ENCODE measurements at places on chromosomes 1 and 21.

DNA sequence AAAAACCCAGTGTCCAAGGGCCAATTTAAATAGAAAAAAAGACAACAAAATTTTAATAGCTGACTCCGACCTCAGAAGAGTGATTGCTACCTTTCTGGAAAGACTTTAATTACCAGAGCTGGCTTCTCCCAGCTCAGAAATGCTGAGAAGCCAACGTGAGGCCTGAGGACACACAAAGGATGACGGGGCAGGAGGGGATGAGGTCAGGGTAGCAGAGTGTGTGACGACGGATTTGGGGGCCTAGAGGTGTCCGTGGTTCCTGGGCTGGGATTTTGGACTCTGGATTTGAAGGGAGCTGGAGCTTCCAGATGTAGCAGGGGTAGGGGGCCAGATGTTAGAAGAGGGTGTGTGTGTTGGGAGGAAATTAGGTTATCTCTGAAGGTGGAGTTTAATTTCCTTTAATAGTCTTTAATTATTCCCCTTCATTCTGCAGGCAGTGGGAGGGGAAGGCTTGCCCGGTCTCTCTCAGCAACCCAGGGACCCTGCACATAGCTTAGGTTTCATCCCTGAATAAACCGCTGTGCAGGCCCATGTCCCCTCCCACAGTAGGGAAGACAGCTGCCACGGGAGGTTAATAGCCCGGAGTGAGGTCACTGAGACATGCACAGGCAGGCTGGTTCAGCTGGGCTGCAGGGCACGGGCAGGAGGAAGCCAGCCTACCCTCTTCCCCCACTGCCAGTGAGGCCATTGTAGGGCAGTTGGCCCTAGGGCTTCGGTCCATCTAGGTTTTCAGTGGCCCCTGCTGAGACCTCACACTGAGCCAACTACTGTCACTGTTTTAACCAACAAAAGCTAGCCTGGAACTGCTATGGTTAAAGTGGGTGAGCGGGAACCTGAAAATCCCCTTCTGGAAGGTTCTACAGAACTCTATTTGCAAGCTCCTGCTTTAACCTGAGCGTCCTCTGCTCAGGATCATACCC is 3.8 kb upstream of the PADI3 start:
- DNase-seq: no peak

- DNase-seq: no peak
Observed at GRCh38 chr21:40373761-40374160, 473.2 kb downstream of the DSCAM start.

GRCh38 chr1:241045659-241046058 is 311.3 kb downstream of the RGS7 start:
- no peak for DNase-seq

GRCh38 chr1:185603158-185603557 is 131.0 kb upstream of the HMCN1 start:
- no peak for DNase-seq

- no peak for DNase-seq
Observed at GRCh38 chr1:88961647-88962275, 30.7 kb downstream of the KYAT3 start.

DNA sequence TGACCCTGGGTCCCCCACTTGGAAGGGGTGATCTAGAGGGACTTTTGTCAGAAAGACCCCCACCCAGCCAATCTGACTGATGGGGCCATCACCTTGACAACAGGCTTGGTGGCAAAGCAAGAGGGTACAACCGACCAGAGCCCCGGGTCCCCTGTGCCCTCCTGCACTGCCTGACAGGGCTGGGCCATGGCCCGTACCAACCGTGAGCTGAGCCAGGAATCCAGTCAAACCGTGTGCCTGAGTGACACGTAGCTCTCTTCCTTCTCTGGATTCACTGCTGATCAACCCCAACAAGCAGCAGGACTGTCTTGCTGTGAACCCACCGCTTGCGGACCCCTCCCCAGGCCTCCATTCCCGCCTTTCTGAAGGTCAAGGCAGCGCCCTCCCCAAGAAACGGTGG is 27.0 kb downstream of the PDE9A start:
- no peak for DNase-seq

DNA sequence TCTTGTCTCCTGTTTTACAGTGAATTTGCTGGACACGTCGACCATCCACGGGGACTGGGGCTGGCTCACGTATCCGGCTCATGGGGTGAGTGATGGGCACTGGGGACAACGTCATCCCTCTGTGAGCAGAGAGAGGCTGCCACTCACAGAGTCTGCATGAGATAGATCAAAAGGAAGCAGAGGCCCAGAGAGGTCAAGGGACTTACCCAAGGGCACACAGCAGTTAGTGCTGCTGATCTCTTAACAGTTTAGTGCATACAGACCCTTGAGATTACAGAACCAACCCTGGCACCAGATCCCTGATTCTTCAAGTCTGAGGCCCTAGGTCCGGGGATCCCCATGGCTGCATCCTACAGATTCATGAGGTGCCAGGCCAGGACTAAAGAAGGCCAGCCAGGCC is 6.0 kb downstream of the EPHA8 start:
- DNase-seq: no peak

GRCh38 chr1:25562928-25563283 is 19.5 kb downstream of the LDLRAP1 start:
- no peak for DNase-seq

GRCh38 chr1:210373878-210374599 is 45.3 kb downstream of the HHAT start:
- DNase-seq: peak; percentile 79

DNA sequence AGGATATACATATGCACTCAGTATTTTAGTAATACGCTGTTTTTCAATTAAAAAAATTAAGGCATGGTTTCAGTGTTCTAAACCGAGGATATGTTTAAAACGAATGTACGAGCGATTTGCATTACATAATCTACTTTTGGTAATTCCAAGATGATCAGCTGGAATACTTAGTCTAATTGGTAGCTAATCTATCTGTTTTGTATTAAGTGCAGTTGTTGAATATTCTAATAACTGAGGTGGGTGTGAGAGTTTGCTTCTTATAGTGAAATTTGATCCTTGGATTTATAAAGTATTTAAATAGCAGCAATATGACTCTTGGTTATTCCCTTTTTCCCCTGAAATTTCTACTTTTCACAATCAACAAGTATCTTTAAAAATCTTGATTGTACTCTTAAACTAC is 1.3 kb downstream of the RNF2 start:
- DNase-seq: no peak

- no peak for DNase-seq
Observed at GRCh38 chr1:185601189-185601588, 133.0 kb upstream of the HMCN1 start.

GRCh38 chr1:178311164-178311563 is 185.6 kb downstream of the CLEC20A start:
- DNase-seq: no peak

DNA sequence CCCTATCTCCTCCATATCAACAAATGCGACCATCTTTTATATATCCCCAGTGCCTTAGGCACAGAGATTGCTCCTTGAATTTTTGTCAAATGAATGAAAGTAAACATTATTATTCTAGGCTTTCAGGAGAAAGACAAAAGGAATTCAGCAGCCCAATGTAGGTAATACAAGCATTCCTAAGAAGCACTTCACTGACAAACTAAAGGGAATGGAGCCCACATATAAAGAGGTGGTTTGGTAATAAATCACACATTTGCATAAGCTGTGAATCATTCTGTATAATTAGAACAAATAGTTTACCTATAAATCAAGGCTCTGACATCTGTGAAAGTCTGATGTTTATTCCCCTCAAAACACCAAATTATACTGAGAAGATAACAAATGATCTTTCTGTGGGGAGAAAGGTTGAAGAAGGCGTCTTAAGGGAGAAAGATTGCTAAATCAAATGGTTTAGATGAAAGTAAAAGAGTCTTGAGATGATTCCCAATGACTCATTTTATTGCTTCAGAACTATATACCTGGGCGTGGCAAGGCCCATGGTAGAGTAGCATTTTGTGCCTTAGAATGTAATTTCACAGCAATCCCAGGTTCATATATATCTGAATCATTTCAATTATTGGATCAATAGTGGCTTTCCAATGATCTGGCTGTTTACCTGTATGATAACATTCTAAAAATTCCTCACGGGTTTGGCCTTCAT is 558.1 kb downstream of the AGBL4 start:
- no peak for DNase-seq

GRCh38 chr1:2345297-2346075 is 45.9 kb downstream of the MORN1 start:
- no peak for DNase-seq

DNA sequence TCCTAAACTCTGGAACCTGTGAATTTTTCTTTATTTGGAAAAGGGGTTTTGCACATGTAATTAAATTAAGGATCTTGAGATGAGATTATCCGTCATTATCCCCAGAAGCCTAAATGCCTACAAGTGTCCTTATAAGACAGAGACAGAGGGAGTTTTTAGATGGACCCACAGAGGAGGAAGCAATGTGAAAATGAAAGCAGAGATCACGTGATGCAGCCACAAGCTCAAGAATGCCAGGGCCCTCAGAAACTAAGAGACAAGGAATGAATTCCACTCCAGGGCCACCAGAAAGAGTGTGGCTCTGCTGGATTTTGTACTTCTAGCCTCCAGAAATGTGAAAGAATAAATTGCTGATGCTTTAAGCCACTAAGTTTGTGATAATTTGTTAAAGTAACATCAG is 183.6 kb upstream of the UBE2U start:
- no peak for DNase-seq

GRCh38 chr1:33743221-33743998 is 120.5 kb upstream of the HMGB4 start:
- no peak for DNase-seq

- no peak for DNase-seq
Observed at GRCh38 chr1:93124556-93125355, 45.7 kb downstream of the MTF2 start.

GRCh38 chr1:156664046-156664766 is 13.0 kb downstream of the NES start:
- DNase-seq: no peak

DNA sequence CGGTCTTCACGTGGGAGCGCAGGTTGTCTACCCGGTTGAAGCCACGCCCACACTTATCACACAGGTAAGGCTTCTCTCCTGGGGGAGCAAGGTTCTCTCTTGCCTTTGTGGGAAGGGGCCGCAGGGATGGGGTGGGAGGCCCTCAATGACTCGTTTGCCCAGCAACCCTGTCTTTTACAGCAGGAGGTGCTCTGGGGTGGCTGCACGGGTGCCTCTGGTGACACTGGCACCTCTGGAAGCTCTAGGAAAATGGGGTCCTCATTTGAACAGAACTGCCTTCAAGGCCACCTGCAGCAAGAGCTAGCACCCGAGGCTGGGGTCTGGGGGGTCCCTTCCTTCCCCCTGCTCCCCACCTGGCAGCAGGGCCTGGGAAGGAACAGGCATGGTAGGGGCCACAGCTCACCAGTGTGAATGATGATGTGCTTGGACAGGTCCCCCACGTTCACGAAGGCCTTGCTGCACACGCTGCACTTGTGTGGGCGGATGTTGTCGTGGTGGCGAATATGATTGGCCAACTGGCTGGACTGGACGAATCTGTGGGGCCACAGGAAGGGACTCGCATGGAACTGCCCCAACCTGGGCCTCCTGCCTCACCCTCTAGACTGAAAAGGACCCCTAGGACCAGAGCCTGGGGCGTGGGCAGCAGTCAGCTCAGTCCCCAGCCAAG is 33.1 kb downstream of the ZBTB17 start:
- no peak for DNase-seq
